ENCODE measurements at places on chromosomes 3 and 15.

DNA sequence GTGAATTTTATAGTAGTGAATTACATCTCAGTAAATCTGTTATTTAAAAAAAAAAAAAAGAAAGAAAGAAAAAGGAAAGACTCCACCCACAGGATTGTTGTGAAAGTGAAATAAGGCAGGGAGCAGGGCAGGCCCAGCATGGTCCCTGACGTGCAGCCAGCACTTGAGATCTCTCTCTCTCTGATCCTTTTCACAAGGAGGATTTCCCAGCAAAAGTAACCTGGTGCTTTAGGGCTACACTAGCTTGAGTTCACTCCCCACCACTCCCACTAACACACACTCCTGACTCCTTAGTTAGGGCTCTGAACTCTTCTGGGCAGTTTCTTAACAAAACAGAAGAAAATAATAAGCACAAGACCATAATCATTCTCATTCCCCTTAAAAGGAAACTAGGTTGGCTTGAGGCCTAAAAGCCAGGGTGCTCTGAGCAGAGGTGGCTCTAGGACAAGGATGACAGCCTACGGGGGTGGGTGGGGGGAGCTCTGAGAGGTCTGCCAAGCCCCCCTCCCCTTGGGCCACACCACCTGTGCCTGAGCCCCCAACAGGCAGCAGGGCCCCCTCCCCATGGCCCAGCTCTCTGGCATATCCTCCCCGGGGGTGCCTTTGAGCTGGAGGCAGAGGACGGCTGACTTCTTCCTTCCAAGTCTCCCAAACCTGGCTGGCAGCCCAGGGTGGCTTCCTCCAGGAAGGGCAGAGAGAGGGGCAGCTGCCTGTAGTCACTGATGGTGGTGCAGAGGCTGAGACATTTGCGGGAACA, 856 bp downstream of the TMEM40 start:
- DNase-seq: no peak

- no peak for DNase-seq
Measured at GRCh38 chr3:136882571-136882970, 20.6 kb downstream of the NCK1 start.

DNA sequence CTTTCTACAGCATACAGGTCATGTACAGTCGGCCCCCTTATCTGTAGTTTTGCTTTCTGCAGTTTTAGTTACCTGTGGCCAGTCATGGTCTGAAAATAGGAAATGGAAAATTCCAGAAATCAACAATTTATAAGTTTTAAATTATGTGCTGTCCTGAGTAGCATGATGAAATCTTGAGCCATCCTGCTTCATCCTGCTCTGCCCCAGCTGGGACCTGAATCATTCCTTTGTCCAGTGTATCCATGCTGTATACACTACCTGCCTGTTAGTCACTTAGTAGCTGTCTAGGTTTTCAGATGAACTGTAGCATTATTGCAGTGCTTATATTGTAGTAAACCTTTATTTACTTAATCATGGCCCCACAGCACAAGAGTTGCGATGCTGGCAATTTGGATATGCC, 44.8 kb downstream of the AP4E1 start:
- no peak for DNase-seq

GRCh38 chr15:98387866-98388265, 260.5 kb upstream of the IGF1R start:
- no peak for DNase-seq

DNA sequence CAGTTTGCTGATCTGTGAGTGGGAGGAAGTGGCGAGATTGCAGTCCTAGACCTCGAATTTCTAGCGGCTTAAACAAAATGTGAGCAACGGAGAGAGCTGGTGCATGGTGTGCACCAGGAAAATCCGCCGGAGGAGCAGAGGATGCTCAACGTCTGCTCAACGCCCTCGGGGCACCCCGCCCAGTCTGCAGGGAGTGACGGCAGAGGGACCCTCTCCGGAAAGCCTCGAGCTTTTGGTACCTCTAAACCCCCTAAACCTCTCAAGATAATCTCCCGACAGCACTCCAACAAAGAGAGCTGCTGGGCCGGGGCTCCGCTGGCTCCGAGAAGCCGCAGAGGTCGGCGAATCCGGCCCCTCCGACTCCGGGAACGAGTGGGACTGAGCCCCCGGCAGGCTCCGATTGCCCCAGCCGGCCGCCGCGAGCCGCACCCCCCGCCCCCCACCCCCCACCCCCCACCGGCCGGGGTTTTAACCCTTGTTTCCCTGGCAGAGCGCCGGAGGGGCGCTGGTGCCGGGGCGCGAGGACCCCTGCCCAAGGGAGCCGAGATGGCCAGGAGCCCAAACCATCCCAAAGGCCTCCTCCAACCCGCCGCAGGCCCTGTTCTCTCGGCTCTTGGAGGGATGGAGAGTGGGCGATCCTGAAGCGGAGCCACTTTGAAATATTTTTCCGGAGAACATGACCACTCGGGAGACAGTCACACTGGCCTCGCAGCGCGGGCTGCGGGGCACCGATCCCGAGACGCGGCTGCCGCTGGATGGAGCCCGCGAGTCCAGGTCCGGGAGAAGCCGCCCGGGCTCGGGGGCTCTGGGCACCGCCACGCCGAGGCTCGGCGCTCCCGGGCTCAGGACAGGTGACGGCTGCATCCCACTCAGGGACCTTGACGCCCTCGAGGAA, 1.5 kb downstream of the MEGF11 start:
- peak; percentile 53 for DNase-seq

GRCh38 chr3:721086-721485, 371.7 kb upstream of the CNTN6 start:
- DNase-seq: no peak

GRCh38 chr15:63600001-63600615, 2.9 kb downstream of the FBXL22 start:
- DNase-seq: no peak

- DNase-seq: no peak
Measured at GRCh38 chr15:36579792-36580431, 486 bp downstream of the CDIN1 start.

DNA sequence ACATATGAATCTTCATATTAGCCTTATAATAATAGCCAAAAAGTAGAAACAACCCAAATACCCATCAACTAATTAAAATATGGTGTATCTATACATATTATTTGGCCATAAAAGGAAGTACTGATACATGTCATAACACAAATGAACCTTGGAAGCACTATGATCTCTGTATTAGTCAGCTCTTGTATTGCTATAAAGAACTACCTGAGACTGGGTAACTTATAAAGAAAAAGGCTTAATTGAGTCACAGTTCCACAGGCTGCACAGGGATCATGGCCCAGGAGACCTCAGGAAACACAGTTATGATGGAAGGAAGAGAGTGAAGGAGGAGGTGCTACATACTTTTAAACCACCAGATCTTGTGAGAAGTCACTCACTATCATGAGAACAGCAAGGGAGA, 16.0 kb upstream of the CCR2 start:
- DNase-seq: no peak

- no peak for DNase-seq
Measured at GRCh38 chr15:77282333-77282732, 137.6 kb downstream of the PEAK1 start.

Measured in occipital lobe (tissue), 3 donors.